Fibroblast of lung (primary cell): ENCODE measurements at places on chromosomes 2 and 18.

DNA sequence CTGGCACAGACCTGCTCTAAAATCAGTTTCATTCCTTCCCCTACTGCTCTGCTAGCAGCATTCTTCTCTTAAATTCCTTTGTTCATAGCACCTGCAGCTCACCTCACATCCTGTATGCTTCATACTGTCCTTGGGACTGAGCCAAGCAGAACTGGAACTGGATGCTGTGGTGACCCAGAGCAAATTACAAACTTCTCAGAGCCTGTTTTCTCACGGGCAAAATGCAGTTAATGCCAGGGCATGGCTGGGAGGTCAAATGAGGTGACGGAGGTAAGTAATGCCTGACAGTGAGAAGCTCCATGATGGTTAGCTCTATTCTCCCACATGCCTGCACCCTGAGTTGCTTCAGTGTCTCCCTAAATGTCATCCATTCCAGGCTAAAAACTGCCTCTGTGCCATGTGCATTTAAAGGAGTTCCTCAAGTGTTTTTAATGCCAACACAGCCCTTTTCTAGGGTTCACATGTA lies 29.7 kb downstream of the C2orf42 start:
- DNase-seq: no peak

DNA sequence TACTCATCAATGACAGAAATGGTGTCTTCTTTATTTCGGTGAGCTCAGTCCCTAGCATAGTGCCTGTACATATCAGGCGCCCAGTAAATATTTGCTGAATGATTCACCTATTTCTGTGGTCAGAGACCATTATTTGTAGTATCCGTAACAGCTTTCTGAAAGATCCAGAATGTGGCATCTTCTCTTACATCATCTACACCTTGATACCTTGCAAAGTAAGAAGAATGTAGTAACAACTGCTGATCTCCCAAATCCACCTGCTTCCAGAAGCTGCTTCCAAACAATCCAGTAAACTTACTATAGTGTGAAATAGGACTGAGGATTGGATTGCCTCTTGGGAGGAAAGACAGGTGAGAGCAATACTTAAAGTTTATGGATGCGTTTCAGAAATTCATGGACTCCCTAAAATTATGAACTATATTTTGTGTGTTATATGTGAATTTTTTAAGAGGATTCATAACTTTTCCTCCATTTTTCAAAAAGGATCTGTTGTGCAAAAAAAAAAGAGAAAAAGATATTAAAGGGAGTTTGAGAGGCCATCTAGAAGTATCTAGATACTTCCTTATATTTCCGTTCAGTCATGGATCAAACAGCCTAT lies 945 bp upstream of the ASXL2 start:
- peak; percentile 79 for DNase-seq

- DNase-seq: no peak
These were observed 225.0 kb downstream of the TTC32 start for GRCh38 chr2:19676770-19677169.

GRCh38 chr2:21333684-21334083 lies 209.9 kb downstream of the TDRD15 start:
- DNase-seq: no peak

GRCh38 chr2:178111743-178112142 lies 494 bp upstream of the RBM45 start:
- no peak for DNase-seq

DNA sequence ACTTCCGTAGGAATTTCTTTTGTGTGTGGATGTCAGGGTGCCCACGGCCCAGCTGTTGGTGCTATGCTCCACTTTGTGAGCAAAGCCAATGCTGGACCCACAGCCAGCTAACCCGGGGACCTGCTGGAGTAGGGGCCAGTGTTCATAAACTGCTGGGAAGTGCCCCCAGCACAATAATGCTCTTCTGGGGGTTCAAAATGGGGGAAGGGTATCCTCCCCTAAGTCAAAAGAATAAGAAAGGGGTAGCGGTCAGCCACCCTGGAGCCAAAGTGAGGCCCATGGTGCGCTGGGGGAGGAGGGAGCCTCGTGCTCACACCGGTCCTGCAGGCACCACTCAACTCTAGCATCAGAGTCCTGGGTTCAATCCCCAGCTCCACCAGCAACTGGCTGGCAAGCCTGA lies 115.8 kb upstream of the NPAS2 start:
- DNase-seq: no peak

DNA sequence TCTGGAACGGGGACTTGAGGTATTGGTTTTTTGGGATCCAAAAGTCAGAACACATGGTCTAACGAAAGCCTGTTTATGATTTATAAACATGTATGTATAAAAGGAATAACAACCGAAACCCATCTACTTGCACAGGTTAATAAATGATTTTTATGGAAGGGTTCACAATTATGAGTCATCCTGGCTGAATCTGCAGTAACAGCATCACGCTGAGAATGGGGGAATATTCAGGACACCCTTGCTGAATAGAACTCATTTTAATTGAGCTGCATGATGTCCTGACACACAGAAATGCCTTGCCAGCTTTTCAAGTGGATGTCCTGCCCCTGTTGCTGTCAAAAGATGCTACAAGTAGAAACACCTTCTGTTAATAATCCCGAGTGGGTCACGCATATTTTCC lies 54.7 kb upstream of the TGFA start:
- DNase-seq: peak; percentile 23

DNA sequence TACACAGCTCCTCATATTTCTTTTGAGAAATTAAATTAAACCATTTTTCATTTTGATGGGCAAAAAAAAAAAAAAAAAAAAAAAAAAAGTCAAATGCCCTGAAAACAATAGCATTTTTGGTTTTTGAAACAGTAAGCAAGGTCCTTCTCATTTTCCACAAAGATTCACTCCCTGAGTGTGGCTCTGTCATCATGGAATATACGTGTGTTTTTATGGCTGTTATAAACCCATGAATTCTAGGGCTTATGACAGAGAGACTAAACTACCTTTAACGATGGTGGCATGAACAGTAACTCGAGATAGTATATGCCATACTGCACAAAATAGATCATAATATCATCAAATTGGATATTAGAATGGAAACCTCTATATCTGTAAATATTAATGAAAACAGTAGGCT lies 179.2 kb upstream of the ZNF521 start:
- DNase-seq: no peak

DNA sequence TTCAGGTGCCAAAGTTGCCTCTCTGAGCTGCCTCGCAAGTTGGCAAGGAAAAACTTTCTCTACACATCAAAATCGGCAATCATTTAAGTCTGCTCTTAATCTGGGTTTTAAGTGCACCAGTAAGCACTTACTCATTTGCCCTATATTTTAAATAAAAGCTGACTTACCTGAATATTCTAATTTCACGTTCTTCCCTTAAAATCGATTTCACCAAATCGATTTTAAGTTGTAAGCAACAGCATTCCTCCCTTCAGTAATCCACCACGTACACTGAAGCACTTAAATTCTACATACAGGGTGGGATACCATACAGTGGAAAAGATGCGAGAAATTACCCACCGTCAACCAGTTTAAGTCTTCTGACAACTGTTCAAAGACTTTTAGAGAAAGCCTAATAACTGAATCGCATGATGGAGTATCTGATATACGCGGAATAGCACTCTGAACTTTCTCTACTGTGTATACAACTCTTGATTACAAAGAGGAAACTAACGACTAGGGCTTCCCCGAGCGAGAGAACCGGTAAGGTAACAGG lies 1.6 kb downstream of the PPP3R1 start:
- DNase-seq: no peak

DNA sequence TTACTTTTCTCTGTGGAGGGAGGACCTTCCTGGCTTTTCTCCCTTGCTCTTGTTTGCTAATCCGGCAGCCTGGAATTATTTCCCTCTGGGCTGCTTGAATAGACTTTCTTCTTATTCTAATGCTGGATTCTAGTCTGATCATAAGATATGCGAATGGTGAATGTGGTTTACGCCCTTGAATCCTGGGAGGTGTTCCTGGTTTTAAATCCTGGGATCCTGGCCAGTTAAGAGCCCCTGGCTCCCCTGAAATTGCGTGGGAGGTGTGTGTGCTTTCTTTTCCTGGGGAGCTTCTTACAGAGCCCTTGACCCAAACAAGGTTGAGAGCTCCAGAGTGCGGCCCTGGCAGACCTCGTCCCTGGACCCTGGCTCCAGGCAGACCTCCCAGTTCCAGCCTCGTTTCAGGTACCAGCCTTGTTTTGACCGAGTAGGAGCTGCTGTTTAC lies 2.8 kb downstream of the SH3BP4 start:
- DNase-seq: peak; percentile 90

DNA sequence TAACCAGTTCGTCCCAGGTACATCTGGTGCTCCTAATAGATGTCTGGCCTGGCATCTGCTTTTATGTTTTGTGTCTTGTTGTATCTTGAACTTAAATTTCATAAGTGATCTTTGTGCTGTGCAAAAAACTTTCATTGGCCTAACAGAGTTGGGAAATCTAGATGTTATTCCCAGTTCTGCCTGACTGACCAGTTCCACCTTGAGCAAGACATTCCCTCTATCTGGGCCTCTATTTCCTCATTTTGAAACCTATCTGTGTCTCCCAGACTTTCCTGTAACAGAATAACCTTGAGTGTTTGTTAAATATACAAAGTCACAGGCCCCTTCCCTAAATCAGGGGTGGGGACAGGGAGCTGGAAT lies 90.5 kb upstream of the MSH2 start:
- DNase-seq: no peak

DNA sequence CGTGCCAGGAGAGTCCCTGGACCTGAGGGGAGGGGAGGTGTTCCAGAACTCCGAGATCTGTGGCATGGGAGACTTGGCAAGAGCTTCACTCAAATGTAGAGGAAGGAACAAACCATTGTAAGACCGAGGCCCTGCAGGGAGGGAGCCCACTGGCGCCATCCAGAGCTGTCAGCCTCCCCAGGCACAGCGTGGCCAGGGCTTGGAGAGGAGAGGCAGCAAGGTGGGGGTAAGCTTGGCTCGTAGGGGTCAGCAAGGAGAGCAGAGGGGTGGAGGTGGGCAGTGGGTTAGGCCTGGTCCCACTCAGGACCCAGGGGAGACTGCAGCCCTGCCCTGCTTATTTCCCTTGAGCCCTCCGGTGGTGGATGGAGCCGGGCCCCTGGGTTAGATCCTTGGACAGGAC lies 3.6 kb downstream of the TMEM177 start:
- DNase-seq: no peak

DNA sequence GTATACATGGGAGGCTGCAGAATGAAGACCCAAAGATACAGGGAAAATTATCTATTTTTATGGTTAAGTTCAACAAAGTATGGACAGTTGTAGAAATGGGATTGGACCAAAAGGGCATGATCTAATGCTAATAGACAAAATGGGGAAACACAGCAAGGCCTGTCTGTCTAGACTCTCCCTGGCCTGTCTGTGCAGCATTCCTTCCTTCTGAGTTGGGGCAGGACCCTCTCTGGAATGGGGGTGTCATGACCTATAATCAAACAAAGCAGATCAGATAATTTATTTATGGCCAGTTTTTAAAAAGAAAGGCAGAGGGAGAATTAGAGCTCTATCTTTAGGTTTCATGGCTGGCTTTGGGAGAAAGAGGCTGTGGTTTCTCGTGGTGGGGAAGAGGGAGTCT lies 104.4 kb downstream of the CTIF start:
- peak; percentile 48 for DNase-seq

GRCh38 chr2:137973280-137973679 lies 9.0 kb downstream of the HNMT start:
- DNase-seq: no peak

- peak; percentile 80 for DNase-seq
These were observed 1795.7 kb upstream of the PIK3C3 start for GRCh38 chr18:40159141-40160017.

DNA sequence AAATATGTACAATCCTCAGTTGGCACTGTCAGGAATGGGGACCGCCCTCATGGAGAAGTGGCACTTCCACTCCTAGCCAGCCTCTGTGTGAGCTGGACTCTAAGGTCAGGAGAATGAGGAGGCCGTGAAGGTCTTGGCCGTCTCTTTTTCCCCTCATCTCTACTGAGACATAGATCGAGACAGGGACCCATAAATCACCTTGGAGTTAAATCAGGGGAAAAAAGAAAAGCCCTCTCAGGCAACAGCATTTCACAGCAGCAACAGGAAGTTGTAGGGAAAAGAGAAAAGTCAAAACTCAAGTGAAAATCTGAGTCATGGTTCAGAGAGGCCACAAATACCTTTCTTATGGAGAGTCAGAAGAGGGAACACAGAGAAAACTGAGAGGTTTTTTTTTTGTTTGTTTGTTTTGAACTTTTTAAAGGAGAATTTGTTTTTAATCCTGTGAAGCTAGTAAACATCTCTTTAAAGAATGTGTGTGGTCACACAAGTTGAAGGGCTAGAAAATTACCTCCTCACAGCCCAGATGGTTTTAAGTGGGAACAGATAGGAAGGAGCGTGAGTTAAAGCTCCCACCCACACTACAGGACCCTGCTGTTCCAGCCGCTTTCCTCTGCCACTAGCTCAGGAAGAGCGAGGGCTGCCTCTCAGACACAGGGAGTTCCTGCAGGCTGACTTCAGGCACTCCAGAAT lies 30.6 kb upstream of the CYP1B1 start:
- peak; percentile 82 for DNase-seq

GRCh38 chr18:58605027-58606020 lies 23.6 kb downstream of the ALPK2 start:
- DNase-seq: peak; percentile 96

DNA sequence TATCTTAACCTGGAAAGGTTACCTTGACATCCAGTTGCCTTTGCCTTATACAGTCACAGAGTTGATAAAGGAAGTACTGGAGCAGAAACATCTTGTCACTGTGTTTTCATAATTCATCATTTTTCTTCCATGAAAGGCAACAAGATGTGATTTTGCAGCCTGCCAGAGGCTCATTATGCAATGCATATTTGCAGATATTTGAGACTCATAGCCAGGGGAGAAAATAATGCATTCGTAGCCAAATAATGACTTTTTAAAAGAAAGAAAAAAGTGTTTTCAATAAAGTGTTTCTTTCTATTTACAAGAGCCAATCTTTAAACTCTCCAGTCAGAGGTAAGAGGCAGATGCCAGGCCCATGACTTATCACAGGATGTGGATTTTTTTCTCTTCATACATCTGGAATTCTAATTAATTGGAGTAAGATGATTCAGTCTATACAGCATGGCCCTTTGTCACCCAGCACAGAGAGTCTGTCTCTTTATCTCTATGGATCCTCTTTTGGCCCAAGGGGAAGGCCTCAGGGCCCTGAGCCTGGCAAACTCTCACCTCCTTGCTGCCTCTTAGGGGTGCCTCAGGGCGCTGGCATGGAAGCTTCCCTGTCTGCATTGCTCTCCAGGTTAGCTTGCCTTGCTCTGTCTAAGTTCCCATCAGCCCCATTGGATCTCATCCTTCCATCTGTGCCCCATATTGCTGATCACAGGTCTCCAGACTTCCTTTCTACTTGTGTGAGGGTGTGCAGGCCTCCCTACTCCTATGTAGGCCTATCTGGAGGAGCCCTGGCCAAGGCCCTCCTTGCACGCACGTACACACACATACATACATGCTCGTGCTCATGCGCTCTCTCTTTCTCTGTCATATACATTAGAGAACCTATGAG lies 247.7 kb downstream of the TPGS2 start:
- peak; percentile 85 for DNase-seq

DNA sequence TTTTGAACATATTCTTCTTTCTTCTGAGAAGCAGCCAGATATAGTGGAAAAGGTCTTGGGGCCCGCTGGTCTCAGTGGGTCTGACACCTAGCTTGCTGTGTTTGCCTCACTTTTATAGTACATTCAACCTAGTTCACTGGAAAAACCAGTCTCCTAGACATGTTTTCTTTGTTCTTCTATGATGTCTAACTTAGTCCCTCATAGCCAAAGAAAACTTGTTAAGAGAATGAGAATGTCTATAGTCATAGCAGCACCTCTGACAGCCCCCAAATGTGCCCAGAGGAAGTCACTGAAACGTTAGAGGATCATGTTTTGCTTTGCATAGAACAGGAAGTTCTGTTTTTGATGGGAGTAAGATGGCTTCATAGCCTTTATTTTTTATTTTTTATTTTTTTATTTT lies 40.3 kb downstream of the TNFRSF11A start:
- DNase-seq: no peak
